CD4-positive, alpha-beta T cell (primary cell): ENCODE measurements at places on chromosomes 5 and 9.

DNA sequence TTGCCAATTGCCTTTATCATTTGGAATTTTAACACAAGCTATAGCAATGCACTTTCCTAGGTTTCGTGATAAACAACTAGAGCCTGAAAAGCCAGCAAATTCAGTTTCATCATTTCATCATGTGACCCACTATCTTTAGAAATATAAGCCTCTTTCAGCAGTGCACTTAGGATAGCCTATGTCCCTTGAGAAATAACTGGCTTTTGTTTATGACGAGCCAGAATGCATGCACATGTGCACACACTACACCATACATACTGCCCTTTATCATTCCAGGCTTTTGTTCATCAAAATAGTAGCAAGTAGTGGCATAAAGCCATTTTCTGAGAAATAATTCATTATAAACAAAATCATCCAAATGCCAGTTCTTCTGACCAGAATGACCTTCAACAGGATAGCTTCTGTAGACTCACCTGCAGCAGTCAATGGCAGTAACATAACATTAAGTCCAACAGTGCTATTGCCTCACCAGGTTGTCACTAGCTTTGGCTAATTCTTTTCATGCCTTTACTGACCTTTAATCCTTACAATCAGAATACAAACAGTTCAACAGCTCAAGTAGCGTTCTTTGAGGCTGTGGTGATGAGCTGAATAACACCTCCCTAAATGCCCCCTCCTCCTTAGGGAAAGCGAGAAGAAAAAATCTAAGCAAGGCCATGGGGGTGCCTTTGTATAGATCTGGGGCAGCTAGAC lies 132.3 kb upstream of the SMARCA2 start:
- DNase-seq: no peak

DNA sequence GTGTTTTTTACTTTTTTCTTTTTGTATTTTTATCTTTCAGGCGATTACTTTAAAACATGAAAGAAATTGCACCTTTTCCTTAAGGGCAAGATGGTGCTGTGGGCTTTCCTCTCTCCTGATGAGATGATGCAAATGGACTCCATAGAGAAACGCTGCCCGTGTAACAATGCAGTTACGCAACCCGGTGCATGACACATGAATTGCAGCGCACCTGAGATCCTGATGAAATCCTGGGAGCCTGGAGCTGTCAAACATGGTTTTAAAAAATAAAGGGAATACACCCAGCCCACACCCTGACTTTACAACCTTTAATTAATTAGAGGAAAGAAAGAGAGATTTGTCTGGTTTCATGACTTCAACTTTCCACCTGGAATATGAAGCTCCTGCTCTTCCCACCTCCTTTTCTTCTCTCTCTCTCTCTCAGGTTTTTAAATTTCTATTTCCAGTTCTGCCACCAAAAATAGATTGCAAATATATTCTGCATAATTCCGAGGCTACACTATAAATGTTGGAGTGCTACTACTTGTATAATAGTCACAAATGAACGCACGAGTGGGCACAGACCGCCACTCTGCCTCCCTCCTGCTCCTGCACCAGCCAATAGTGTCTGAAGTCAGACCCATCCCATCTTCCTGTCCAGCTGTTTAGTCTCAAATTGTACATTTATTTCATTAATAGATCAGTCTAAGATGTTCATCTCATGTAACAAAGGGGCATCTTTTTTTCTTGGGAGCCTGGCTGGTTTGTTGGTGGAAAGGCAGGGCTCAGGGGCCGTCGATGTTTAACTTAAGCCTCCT lies 179.1 kb downstream of the AUH start:
- no peak for DNase-seq

GRCh38 chr5:43981556-43981955 lies 378.6 kb downstream of the NNT start:
- no peak for DNase-seq

GRCh38 chr5:14824499-14824898 lies 47.1 kb downstream of the ANKH start:
- DNase-seq: no peak
